Activated T-cell treated with anti-CD3 and anti-CD28 coated beads for 48 hours (primary cell): ENCODE measurements at places on chromosomes 2 and 18.

- DNase-seq, result no peak
Observed at GRCh38 chr18:3151399-3152264, 68.1 kb downstream of the MYOM1 start.

- DNase-seq, result no peak
Observed at GRCh38 chr2:65018141-65018582, 29.0 kb downstream of the SLC1A4 start.

- no peak for DNase-seq
Observed at GRCh38 chr18:68965817-68966216, 167.9 kb downstream of the CCDC102B start.

GRCh38 chr18:74420926-74421325 lies 36.2 kb downstream of the DIPK1C start:
- DNase-seq, result no peak

DNA sequence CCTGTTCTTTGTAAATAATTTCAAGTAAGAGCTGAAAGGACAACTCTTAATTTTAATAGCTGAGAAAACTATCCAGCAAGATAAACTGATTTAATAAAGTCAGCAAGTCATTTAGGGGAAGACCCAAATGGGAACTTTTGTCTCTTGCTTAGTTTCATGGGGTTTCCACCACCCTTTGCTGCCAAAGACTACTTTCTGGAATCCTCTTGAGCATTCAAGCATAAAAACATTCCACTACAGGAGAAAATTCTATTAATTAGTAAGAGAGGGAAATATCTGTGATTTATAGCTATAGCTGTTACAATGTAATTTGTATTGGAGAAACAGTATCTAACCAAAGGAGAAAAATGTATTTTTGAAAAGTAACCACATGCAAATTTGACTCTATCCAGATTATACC lies 20.6 kb downstream of the EFEMP1 start:
- no peak for DNase-seq

DNA sequence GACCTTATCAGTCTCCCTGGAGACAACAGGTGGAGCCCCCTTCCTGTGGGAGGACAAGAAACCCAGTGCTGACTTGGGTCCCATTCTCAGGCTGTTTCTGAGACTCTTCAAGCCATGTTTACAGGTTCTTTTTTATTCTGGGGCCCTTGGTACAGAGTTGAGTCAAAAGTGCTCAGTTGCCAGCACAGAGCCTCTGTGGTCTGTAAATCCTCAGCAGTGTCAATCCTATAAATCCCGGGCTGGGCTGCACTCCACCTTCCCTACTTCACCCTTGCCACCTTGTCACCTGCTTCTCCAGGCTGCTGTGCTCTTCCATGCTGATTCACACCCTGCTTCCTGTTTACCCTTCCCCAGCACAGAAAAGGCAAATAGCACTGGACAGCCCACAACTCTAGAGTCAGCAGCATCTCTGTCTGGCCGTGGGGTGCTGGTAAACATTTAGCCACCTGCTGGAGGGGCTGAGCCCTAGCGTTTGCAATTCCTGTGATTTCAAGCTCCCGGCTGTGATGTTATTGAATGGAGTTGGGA lies 74.7 kb downstream of the TNFRSF11A start:
- DNase-seq, result no peak

DNA sequence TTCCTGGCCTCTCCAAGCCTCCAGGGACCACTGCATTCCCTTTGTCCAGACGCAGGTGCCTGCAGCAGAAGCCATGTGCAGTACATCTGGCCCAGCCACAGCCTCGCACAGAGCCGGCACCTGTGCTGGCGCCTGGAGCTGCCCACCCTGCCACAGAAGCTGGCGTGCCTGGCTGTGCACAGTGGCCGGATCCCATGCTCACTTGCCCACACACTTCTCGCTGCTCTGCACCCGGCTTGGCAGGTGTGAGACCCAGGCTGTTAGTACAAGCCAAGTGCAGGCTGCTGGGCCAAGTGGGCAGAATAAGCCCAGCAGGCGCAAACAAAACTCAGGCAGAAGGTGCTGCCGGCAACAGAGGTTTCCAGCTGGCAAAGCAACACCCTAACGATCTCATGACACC lies 124.5 kb upstream of the CCDC150 start:
- DNase-seq, result no peak

GRCh38 chr2:147331790-147332419 lies 512.9 kb upstream of the ACVR2A start:
- no peak for DNase-seq

DNA sequence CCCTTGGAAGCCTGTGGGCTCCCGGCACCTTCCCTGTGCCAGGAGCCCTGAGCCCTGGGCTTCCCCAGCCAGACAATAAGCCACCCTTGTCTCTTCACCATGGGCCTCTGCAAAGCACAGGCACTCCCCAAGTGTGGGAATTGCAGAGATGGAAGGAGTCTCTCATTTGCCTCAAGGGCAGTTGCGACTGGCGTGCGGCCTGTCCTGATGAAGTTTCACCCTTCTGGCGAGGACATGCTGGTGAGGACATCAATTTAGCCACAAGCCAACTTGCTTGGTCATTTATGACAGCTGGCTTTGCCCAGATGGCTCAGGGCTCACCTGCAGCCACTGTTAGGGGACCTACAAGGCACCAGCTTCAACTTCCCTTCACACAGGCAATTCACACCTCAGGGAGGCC lies 180.2 kb downstream of the ANAPC1 start:
- no peak for DNase-seq

GRCh38 chr18:74714791-74715190 lies 117.1 kb downstream of the ZNF407 start:
- no peak for DNase-seq

DNA sequence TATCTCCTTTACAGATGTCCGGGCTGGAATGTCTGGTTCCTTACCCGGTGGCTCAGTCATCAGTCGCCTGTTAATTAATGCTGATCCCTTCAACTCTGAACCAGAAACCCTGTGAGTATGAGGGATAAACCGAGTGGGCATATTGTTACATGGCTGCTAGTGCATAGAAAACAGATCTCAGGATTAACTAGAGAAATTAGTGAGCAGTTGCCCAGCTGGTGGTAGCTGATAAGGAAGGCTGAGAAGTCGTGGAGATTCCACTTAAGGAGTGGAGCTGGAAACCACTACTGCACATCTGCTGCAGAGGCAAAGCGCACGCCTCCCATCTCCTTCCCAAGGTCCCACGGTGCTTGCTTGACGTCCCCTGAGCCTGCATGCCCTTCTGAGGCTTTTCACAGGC lies 97.7 kb downstream of the DGKD start:
- no peak for DNase-seq

DNA sequence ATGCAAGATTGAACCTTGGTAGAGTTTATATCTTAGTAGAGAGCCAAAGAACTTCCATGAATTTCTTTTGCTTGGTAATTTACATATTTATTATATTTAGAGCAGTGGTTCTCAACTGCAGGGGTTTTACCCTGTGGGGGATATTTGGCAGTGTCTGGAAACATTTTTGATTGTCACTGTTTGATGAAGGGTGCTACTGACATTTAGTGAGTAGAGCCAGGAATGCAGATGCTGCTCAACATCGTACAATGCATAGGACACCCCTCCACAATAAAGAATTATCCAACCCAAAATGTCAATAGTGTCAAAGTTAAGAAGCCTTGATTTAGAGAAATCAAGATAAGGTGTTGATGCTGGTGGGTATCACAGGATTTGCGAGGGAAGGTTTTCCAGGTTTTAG lies 14.7 kb downstream of the AGFG1 start:
- no peak for DNase-seq

DNA sequence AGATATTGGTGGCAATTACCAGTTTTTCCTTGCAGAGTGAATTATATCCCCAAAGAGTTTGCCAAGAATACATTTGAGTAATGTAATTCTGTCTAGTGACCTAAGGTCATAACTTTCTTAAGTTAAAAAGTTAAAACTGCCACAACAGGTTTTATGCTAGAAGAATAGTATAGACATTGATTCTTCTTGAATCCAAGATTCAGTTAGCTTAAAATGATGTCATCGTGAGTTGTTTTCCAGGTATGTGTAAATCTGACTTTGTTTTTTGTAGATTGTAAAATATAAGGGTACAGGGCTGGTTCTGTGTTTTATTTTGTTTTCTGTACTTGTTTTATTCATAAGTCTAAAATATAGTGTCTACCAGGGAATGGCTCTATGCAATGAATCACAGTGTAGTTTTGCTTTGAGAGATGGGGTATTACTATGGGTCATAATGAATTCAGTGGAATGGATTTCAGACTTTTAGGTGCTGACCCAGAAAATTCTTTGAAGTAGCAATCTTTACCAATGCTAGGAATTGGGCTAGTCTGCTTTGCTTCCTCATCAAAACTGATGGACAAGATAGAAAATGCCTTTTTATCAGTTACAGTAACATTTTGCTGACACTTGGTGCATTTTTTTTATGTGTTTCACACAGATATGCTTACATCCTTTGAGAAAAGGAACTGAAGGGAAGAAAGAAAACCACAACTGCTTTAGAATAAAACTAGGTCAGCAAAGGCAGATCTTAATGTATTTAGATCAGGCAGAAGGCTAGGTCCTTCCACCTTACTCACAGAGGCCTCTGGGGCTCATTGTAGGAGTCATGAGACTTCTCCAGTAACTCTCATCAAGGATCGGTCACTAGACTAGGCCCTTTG lies 20.8 kb upstream of the MGAT5 start:
- no peak for DNase-seq

GRCh38 chr2:182870227-182870626 lies 3.8 kb upstream of the FRZB start:
- no peak for DNase-seq

- DNase-seq, result no peak
Observed at GRCh38 chr18:38241216-38241615, 675.6 kb upstream of the CELF4 start.

DNA sequence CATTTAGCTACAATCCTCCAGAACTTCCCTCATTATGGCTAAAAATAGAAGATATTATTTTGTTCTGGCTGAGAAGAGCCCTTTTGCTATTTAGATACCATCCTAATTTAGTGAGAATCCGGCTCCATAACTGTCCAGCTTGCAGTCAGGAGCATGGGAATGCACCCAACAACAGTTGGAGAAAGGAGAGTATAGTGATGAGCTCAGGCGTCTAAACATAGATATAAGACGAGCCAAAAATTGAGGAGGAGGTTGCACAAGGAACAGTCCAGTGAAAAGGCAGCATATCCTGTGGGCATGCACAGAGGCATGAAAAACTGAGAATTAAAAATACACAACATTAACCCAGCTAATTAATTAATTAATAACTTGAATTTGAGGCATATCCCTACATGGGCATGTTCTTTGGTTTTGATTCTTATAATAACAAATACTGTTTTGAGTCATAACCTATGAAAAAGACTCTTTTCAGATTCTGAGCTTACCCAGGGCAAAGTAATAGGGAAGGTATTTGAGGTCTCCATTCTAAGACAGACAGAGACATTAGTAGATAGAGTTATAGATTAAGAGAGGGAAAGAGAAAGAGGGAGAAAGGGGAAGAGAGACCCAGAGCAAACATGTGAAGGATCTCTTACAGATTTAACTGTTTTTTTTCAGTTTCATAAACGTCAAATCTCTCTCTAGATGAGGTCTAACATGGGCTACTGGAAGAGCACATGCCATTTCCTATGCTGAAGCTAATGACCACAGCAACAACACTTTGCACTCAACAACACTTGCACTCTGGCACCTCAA lies 311.2 kb downstream of the OSR1 start:
- no peak for DNase-seq

GRCh38 chr2:221405521-221405920 lies 166.6 kb downstream of the EPHA4 start:
- no peak for DNase-seq

- DNase-seq, result no peak
Observed at GRCh38 chr18:54829856-54830255, 1.6 kb downstream of the RAB27B start.

DNA sequence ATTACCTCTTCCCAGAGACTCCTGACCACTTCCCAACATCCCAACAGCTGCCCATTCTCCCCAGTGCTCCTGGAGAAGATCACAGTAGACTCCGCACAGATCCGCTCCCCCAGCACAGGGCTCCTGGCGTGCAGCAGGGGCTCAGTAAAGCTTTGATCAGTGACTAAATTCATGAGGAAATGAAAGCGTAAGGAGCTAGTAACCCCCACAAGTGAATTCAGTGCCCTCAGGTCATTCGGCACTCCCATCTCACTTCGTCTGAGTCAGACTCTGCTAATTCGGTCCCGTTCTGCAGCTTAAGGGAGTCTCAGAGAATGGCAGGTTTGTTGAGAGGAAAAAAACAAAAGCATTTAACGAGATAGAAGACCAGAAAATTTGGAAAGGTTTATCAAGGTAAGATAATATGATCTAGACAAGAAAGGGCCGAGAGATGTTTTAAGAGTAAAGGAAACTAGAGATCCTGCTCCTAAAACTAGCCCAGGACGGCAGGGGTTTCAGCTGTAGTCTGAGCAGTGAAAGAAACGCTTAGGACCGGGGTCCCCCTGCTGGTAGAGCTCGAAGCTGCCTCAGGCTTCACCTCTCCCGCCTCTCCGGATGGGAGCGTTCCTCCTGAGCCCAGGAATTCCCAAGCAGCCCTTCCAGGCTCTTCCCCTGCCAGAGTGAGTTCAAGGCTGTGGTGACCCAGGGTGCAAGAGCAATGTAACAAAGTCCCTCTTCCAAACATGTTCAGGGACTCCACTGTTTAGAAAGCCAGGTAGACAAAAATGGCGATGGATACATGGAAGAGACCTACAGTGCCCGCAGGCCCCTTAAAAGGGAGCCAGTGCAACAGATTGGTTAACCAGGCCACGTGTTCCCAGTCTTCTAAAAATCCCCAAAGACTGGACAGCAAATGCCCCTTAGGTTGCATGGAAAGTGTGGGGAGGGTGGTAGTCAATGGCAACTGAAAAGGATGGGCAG lies 127.3 kb downstream of the DNER start:
- DNase-seq, result peak; percentile 18

DNA sequence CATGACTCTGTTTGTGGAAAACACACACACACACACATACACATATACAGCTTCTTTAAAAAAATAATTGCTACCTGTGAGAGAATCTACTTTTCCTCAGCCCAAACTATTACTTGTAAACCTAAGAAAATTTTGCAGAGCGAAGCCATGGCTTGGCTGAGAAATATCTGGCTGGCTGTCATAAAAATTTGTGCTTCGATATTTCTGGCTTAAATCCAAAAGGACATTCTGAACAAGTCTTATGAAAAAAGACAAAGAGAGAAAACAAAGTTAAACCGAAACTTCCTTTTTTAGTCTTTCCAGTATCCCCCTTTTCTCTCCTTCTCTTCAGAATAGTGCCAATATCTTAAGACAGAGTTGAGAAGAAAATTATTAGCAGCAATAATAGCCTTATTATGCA lies 2048.0 kb downstream of the SUCLG1 start:
- DNase-seq, result no peak

DNA sequence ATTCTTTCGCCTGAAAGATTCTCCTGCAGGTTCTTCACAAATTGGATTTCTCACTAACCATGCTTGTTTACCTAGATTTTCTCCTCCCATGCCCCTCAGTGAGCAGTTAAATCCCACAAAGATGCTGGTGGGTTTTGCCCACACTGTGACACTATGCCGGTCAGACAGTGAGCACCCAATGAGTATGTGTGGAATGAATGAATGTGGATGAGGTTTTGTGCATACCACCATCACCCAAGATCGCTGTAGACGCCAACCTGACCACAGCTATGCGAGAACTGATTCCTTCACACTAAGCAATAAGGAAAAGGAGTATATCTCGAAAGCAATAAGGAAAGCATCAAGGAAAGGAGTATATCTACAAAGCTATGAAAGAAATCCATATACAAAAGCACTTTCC lies 116.7 kb downstream of the PID1 start:
- no peak for DNase-seq
